ENCODE measurements at places on chromosomes 1 and 21. TPM values are rescaled to one million over a fixed set of nuclear protein-coding genes. Genes with fewer than 3 reads are reported as not detected.

Gene REN
- not detected for total RNA-seq

DNA sequence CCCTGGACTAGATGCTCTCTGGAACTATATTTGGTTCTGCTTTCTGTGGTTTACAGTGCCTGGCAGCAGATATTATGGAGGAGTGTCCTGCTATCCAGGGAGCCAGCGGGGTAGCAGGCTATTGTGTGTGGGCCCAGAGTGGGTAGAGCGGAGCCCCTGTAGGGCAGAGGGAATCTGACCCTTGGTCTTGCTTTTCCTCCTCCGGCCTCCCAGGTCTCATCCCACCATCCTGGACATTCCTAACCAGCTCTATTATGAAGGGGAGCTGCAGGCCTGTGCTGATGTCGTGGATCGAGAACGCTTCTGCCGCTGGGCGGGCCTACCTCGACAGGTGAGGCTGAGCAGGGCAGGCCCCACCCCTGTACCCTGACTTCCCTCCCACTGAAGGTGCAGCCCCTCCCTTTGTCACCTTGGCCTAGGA, 9.1 kb downstream of the RHOC start:
- H3K27ac ChIP-seq = peak overlapping the region; percentile 93
- peaks cover 46% of the 10 kb centered on the region for H3K4me1 ChIP-seq
- H3K27me3 ChIP-seq = no peaks in the 10 kb centered on the region

DNA sequence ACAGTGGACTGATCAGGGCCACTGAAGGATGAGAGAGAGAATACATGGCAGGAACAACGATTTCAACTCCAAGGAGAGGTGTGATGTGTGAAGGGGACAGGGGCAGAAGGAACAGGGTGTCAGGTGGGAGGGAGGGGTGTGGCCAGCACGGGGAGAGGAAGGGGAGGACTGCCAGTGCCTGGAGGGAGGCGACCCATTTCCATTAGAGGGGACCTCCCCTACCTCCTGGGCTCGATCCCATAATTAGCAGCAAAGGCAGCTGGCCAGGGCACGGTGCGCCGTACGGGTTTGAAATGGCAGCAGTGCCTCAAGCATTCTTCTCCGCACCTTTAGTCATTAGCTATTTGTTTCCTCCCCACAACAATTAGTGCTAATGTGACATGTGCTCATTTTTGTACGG, 22.7 kb downstream of the CRYAA start:
- no peaks in the 10 kb centered on the region for H3K36me3 ChIP-seq
- peak; percentile 44 for DNase-seq
- no peak overlapping the region for H3K4me3 ChIP-seq
- H3K27ac ChIP-seq = no peak overlapping the region

- no peaks in the 10 kb centered on the region for H3K4me1 ChIP-seq
- no peaks in the 10 kb centered on the region for H3K27me3 ChIP-seq
- no peak for DNase-seq
- no peak overlapping the region for H3K27ac ChIP-seq
- H3K4me3 ChIP-seq = no peak overlapping the region
- no peaks in the 10 kb centered on the region for H3K36me3 ChIP-seq
Observed at GRCh38 chr1:178183796-178184195, 89.9 kb downstream of the RASAL2 start.

DNA sequence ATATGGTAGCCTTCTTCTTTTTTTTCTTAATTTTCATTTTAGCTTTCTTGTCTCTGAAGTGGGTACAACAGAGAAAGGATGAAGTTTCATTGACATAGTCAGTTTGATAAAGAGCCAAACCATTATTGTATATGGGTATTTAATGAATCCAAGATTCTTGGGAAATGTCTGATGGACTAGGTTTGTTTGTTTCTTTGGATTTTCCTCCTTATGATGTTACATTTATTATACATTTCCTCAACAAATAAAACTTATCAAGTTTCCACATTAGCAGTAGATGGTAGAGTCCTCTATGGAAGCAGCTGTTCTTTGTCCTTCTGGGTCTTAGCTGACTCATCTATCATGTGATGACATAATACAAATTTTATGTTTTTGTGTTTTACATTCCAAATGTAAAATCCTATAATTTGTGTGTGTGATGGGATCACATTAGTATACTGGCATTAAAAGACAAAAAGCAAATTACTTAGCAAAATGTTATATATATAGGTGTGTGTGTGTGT, 6.0 kb downstream of the COL24A1 start:
- H3K27ac ChIP-seq = no peak overlapping the region
- no peak overlapping the region for H3K4me3 ChIP-seq
- H3K36me3 ChIP-seq = no peaks in the 10 kb centered on the region
- peaks cover 15% of the 10 kb centered on the region for H3K27me3 ChIP-seq
- peaks cover 11% of the 10 kb centered on the region for H3K4me1 ChIP-seq
- no peak for DNase-seq

DNA sequence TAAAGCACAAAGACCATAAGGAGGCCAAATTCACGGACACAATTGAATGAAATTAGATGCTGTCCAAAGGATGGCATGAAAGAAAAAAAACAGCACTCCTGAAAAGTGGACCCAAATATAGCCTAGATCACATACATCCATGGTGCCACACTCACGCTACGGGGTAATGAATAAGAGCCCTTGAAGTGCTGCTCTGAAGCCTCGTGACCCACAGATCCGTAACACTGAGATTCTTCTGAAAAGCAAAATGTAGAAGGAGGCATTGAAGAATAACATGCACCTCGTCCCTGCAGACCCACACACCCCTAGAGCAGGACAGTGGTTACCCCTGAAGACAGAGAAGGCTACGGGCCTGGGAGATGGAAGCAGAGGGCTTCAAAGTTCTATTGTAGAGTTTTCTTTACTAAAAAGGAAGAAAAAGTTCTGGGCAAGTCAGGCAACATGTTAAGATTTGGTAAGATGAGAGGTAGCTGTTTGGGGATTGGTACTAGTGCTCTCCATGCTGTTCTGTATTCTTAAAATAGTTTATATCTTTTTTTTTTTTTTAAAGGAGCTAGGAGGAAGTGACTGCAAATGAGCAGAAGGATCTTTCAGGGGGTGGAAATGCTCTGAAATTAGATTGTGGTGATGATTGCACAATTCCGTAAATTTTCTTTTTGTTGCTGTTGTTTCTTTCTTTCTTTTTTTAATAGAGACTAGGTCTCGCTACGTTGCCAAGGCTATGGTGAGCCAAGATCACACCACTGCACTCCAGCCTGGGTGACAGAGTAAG, 4.1 kb upstream of the ITGB2 start:
- H3K4me1 ChIP-seq = peaks cover 88% of the 10 kb centered on the region
- peak overlapping the region; percentile 93 for H3K27ac ChIP-seq
- no peaks in the 10 kb centered on the region for H3K36me3 ChIP-seq
- no peaks in the 10 kb centered on the region for H3K27me3 ChIP-seq

GRCh38 chr1:11307852-11308251, 34.9 kb downstream of the UBIAD1 start:
- no peaks in the 10 kb centered on the region for H3K4me1 ChIP-seq
- H3K36me3 ChIP-seq = no peaks in the 10 kb centered on the region
- no peaks in the 10 kb centered on the region for H3K27me3 ChIP-seq
- no peak overlapping the region for H3K27ac ChIP-seq
- no peak overlapping the region for H3K4me3 ChIP-seq

DNA sequence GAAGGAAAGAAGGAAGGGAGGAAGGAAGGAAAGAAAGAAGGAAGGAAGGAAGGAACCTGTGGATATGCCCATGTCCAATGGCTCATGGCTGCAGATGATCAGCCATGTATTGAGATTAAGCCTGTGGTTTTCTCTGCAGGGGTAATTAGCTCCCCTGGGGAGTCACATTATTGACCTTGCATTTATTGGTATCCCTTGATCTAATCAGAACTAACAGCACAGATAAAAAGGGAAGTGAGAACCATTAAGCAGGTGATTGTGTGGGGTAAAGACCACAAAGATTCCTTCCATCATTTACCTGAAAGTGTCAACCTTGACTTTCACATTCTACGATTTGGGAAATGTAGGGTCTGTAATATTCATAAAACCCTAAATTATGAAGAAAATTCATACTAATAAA, 390.7 kb downstream of the BRINP2 start:
- DNase-seq = no peak
- H3K4me1 ChIP-seq = no peaks in the 10 kb centered on the region
- no peaks in the 10 kb centered on the region for H3K36me3 ChIP-seq
- no peaks in the 10 kb centered on the region for H3K27me3 ChIP-seq
- no peak overlapping the region for H3K27ac ChIP-seq
